Stimulated activated CD4-positive, alpha-beta T cell treated with anti-CD3 and anti-CD28 coated beads, TNF-alpha, amount 100 ng/mL, for 48 hours (primary cell): ENCODE measurements at places on chromosomes 7 and 10.

DNA sequence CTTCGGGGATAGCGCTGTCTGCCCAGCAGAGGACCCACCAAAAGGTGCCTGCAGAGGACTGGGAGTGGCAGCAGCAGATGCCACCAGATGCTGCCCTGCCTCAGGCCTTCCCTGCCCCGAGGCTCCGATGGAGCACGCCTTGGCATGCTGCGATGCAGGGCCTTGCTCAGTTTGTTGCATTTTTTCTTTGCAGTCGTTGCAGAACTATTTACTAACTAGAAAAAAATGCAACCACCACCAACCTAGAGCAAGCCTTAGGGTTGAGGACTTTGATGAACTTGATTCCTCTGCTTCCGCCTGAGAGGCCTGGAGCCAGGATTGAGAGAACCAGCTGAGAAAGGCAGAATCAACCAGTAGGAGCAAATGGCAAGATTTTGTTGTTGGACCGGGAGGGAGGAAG is 585.6 kb upstream of the MKI67 start:
- no peak for DNase-seq

GRCh38 chr10:13857451-13857850 is 270.7 kb downstream of the PRPF18 start:
- no peak for DNase-seq

GRCh38 chr7:111499027-111499426 is 63.3 kb downstream of the IMMP2L start:
- no peak for DNase-seq

GRCh38 chr7:22782616-22783232 is 39.9 kb downstream of the TOMM7 start:
- DNase-seq: peak; percentile 47

DNA sequence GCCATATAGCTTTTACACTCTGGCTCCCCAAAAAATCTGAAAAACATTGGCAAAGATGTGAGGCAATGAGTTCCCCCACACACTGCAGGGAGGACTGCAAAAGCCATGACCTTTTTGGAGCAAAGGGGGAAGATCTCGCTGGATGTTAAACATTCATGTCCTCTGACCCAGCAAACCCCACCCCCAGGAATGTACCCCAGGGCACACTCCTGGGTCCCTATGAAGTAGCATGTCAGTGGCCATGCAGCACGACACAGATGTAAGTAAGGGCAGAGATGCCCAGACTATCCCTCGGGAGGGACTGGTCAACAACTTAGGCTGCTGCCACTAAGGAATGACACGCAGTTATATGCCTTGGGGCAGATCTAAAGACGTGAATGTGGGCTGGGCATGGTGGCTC is 100.6 kb downstream of the DLG5 start:
- no peak for DNase-seq

DNA sequence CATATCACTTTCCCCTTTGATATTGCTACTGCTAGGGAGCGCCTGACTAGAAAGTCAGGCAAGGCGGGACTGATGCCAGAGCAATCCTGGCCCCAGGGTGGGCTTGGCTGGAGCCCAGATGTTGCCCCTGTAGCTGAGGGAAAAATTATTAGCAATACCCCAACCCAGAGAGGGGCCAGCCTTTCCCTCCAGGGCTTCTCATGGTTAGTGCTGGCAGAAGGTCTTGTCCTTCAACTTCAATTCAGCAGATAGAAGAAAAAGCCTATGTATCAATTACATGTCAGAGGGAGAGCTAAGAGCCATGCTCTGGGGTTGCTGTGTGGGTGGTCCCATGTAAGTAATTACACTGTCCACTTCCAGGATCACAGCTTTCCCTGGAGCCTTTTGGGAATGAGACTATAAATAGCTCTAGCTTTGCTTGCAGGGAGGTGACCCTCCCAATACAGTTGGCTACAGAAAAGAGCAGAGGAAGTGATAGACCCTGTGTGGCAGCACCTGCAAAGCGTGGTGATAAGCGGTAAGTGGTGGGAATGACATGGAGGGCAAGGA is 579.1 kb downstream of the CCSER2 start:
- no peak for DNase-seq

- no peak for DNase-seq
These were observed 253.6 kb downstream of the GRID1 start for GRCh38 chr10:86113044-86113443.

- no peak for DNase-seq
These were observed 325.8 kb upstream of the ZMIZ1 start for GRCh38 chr10:78742730-78743615.

- DNase-seq: no peak
These were observed 2.3 kb downstream of the HOXA10 start for GRCh38 chr7:27171637-27172314.

DNA sequence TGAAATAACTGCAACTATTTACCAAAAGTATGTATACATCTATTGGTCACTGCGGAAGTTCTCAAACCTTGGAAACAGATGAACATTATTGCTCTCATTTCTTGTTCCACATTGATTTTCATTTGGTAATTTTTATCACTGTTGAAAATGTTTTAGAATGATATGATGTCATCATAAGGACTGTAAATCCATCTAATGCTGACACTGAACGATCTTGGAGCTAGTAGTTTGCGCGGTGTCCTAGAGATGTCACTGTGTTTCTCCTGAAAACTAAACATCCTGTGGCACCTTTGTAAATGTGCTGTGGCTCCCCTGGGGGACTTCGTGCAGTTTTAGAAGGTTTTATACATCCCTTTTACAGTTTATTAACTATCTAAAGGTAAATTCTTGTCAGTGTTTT is 73.5 kb downstream of the DNAJB9 start:
- DNase-seq: no peak
